Hematopoietic multipotent progenitor cell (in vitro differentiated cells): ENCODE measurements at places on chromosomes 13 and 19.

DNA sequence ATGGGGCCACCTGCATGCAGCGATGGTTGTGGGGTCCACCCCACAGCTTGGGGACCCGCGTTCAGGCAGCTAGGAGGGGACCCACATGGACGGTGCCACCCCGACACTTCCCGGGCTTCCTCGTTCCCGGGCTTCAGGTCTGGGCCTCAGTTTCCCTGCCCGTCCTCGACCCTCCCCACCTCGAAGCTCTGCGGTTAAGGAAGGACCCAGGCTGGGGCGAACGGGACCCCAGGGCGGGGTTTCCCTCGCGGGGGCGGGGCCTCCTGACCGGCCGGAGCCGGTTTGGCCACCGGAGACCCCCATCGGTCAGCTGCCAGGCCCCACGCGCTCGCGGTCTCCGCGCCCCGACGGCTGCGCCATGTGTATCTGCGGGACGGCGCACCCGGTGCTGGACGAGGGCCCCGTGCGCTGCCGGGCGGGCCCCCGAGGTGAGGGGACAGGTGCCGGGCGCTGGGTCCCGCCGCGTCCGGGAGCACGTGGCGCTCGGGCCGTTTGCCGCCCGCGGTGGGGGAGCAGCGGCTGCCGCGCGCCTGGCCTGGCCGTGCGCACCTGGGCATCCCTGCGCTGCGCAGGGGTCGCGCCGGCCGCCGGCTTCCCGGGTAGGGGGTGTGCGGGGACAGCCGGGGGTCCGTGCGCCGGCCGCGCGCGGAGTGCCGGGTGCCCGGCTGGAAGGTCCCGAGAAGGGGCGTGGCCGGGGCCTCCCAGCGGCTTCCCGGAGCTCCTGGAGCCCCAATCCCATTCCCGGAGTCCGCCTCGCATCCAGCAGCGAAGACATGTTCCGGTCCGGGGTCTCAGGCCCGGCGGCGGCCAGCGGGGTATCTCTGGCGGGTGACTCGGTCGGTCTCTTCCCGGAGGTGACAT lies 4.2 kb downstream of the ARHGAP45 start:
- DNase-seq, result no peak

DNA sequence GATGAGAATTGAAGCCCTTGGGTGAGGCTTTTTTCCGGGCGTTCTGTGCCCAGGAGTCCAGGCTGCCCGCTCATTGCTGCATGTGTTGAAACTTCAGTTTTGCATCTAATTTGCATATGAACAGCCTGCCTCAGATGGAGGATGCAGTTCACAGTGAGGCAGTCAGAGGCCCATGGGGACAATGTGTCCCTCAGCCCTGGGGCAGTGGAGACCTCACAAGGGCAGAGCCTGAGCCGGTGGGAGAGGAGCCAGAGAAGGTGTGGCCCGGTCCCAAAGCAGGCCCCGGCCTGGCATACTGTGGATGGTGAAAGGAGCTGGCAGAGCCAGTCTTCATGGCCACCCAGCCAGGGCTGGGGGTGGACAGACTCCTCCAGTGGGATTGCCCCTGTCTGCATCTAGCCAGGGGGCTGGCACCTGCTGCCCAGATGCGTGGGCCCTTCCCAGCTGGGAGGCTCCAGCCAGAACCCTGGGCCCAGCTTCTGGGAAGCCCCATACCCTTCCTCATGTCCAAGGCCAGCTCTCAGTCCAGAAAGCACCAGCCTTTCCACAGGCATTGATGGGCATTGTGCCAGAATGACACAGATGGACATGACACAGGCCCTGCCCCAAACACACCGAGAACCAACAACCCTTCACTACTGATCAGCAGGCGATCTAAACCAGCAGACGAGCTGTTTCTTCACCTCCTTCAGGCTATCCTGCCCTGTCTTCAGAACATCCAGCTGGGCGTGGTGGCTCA lies 32.9 kb upstream of the KCTD15 start:
- no peak for DNase-seq

DNA sequence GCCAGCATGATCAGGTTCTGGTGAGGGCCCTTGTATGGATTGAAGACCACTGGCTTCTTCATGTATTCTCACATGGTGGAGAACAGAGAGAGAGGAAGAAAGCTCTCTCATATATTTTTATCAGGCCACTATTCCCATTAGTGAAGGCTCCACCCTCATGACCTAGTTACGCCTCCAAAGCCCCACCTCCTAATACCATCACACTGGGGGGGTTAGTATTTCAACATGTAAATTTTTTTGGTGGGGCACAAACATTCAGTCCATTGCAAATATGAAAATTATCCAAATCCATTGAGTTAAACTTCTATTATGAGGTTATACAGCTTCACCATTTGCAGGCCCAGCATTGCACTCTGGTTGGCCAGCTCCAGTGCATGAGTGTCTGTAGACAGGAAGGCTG lies 33.2 kb upstream of the RBM26 start:
- DNase-seq, result no peak

GRCh38 chr13:61188057-61188456 lies 227.6 kb downstream of the PCDH20 start:
- DNase-seq, result no peak

DNA sequence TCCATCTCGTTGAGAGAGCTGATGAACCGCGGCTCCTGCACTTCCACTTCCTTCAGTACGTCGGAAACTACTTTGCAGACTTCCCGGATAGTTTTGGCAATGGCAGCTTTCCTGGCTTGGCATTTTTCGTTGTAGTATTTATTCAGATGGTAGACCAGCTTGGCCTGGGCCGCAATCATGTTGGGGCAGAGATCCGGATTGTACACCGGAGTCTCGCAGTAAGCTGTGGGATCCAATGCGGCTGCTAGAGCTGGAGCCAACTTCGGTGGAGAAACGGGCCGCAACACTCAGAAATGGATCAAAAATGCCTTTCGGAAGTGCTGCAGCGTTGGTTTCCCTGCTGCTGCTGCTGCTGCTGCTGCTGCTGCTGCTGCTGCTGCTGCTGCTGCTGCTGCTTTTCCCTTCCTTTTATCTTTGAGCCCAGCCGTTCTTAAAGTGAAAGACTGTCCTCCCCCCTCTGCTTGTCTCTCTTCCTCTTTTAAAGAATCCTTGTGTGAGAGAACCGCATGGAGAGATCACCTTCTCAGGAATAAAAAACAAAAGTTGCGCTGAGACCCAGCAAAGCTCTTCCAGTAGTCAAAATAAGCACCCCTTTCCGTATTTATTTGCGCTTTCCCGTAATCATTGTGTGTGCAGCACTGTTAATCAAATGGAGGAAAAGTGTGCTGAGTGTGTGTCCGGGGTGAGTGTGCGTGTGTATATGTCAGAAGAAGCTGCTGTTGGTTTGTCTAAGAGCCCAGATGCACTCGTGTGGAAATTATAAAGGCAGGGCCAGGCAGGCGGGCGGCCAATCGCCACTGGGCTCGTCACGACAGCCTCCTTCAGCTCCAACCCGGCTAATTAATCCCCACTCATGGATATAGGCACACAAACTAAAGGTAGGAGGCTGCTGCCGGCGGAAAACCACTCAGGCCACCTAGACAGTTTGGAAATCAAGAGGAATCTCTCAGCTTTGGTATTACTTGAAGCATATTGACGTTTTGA lies at the start of gene MAB21L1:
Gene MAB21L1 (minus strand): TSS at position 730 of the 984 bp plus-strand sequence. CDS start 551 bp downstream, at position 179.
- DNase-seq, result no peak

GRCh38 chr19:4425537-4425936 lies 23.1 kb downstream of the CHAF1A start:
- DNase-seq, result no peak

DNA sequence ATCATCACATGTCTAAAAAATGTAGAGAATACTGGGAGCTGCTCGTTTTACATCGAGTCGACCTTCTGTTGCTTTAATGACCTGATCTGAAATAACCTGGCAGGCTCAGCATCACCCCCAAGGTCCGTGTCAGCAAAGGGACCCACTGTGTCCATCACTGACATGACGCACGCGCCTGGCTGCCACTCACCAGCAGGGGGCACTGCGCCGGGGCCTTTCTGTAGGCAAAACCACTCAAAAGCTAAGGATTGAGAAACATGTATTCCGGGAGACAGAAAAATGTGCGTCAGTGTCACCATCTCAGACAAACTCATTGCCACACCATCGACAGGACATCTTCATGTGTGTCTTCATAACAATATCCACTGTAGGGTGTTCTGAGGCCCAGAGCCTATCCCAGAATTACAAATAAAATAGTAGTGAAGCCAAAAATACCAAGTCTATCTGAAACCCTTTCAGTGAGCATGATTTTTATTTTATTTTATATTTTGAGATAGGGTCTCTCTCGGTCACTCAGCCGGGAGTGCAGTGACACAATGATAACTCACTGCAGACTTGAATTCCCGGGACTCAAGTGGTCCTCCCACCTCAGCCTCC lies 130.3 kb upstream of the LSM14A start:
- DNase-seq, result peak; percentile 68

GRCh38 chr13:111387026-111387871 lies 66.8 kb downstream of the TEX29 start:
- no peak for DNase-seq

DNA sequence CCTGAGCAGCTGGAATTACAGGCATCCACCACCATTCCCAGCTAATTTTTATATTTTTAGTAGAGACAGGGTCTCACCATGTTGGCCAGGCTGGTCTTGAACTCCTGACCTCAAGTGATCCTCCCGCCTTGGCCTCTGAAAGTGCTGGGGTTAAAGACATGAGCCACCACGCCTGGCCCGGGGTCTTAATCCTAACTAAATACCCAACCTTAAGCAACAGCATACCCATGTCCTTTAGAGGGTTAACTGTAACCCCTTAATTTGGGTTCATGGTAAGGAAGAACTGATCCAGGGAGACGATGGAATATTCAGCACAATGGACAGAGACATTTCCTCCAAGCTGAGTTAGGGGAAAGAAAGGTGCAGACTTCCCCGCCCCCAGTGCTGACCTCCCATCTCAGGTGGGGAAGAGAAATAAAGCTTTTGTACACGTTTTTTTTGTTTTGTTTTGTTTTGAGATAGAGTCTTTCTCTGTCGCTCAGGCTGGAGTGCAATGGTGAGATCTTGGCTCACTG lies 8.7 kb upstream of the GALP start:
- DNase-seq, result no peak

DNA sequence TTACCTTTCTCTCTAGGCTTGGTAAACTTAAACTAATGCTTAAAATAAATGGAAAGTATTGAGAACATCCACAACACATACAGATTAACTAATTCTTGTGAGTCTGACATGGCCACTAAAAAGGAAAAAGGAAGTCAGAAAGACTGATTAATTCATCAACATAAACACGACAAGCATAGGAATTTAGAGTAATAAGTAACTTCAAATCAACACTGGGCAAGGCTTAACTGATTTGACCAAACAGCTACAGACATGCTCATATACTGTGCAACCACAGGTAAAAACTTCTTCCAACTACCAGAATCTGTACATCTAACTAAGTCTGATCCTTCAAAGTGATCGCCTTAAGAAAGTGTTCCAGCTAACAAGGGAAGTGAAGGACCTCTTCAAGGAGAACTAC lies 20.5 kb downstream of the UGGT2 start:
- DNase-seq, result no peak

DNA sequence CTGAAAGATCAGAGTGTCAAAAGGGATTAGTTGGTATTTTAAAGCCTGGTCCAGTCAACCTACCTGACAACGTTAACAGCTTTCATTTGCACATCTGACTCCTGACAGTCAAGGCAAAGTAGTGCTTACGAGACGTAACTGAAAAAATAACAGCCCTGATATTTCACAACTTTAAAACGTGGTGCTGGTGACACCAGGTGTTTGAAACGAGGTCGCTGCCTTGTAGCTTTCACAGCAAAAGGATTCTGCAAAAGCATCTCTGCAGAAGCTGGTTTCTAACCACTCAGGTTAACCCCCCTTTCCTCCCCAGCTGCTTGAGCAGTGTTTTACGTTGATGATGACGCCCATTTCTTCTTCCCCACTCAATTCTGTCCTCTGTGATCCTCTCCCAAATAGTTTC lies 23.3 kb downstream of the GGACT start:
- no peak for DNase-seq

DNA sequence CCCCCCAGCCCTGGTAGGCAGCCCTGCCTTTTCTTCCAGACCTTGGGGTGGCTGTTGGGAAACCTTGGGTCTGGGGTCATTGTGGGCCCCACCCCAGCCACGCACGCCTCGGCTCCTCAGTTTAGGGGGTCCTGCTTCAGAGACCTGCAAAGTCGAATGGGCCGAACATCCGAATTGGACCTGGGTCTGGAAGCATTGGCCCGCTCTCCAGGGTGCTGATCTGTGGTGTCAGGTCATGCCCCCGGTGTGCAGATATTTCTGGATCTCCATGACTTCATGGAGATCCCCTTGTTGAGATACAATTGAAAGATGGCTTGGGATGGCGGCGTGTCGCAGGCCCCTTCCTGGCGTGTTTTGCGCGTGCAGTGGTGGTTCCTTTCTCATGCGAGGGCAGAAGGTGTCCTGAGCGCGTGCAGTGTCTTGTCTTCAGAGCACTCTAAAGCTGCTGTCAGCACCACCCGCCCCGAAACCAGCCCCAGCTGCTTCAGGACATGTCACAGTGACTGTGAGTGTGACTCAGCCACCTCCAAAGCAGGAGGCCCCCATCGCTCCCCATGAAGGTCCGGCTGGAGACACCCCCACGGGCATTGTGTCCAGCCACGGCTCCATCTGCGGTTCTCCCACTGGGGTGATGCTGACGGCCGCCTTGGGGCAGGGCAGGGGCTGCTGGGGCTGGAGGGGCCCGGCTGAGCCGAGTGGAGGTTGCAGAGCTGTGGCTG lies 112.7 kb downstream of the KDM4B start:
- no peak for DNase-seq

DNA sequence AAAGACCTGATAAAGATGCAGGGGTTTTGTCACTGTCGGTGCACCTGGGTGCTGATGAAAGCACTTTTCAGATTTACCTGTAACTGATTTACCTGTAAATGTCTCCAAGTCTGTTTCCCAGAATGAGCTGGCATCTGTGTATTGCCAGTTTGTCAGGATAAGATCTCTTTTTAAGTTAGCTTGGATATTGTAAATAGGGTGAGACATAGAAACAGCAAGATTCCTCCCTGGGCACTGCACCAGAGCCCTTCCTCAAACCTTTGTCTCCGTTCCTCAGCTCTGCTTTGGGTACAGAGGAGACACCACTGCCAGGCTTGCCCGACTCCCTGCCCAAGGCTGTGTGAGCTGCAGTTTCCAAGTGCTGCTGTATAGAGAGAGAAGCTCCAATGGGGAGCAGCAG lies 158.6 kb downstream of the TNFRSF19 start:
- no peak for DNase-seq
